LNCaP clone FGC (cell line): ENCODE measurements at places on chromosomes 3 and 15.

DNA sequence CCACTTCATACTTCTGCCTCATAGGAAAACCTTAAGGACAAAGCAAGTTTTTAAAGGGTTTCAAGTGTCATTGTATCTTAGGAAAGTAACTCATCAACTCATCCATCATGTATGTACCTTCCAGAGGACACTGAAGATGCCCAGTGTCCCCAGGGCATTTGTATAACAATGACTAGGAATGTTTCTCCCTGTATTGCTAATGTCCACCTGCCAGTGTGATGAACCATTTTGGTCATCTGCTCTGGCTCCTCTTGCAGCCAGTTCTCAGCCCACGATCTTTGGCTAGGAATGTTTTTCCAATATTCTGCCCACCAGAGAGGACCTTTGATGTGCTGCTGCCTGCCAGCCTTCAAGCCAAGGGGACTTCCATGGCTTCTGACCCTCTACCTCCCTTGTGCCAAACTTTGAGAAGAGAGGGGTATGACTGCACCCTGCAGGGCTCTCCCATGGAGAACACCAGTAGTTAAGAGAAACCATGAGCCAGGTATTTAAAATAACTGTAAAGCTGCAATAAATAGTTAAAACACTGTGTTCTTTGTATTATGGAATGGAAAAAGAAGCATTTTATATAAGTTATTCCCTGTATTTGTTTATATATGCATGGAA, 11.4 kb downstream of the LMOD3 start:
- no peak for DNase-seq

- DNase-seq = no peak
Measured at GRCh38 chr3:143847787-143848631, at the start of gene SLC9A9. SLC9A9 (minus strand) TSS chr3:143848468; CDS start chr3:143848322, 146 bp downstream.

- DNase-seq = no peak
Measured at GRCh38 chr15:90890839-90891238, 6.5 kb downstream of the FES start.

DNA sequence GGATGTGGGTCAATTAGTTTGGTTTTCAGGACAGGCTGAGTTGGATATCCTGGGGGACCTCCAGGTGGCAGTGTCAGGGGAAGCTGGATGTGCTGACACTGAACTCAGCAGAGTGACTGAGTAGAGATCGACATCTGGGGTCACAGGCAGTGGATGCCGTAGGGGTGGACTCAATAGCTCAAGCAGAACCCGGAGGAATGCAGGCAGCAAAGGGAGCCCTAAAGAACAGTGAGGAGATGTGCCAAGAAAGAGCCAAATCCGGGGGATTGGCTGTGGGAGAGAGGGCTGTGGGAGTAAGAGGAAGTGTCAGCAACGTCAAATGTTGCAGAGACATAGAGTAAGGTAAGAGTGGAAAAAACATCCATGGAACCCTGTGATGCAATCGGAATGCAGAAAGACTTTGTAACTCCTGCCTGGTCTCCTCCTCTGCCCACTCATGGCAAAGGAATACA, 11.6 kb downstream of the CCR5AS start:
- DNase-seq = no peak

DNA sequence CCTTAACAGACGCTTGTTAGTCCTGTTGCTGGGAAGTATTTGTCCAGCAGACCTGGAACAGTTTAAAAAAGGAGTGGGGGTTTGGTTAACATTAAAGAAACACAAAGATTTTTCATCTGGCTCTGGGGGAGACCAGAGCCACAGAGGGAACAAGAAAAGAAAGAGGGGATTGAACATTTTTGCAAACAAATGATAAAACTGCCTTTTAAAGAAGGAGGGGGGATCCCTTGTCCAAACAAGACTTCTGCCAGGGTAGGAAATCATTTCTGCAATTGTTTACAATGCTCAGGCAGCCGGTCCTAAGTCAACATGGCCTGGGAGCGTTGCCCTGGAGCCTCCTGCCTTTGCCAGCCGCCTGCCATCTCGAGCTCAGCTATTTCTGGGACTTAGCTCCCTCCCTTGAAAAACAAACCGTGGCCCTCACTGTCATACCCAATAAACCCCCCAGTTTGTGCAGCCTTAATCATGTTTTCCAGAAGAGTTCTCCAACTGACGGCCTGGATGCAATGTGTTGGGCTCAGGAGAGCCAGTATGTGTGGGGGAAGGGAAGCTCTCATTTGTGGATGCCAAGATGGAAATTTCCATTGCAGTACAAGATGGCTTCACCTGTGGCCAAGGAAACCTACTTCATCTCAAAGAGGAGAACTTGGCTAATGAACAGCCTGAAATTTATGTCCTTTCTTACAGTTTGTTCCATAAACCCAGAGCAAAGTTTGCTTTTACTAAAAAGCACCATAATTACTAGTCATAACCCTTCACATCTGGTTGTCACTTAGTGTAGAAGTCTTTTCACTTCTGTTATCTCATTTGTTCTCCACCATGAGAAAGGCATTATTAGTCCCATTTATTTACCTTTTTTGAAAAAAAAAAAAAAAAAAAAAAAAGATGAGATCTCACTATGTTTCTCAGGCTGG, 75.9 kb upstream of the RNU6-1 start:
- peak; percentile 92 for DNase-seq

DNA sequence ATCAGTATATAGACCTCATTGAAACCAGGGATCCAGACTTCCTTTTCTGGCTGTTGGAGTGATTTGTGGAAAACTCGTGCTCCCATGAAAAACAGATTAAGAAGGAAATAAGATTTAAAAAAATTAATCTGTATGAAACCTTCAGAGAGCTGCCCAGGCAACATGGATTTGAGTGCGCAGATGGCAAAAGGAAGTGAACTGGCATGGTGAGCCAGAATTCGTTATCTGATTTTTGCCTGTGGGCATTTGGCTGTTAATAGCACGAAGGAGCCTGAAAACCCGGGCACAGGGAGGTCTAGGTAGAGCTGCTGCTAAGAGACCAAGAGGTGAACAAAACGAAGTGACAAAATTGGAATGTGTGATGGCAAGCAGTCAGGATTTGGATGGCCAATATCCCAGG, 19.1 kb upstream of the SPINK8 start:
- peak; percentile 50 for DNase-seq

DNA sequence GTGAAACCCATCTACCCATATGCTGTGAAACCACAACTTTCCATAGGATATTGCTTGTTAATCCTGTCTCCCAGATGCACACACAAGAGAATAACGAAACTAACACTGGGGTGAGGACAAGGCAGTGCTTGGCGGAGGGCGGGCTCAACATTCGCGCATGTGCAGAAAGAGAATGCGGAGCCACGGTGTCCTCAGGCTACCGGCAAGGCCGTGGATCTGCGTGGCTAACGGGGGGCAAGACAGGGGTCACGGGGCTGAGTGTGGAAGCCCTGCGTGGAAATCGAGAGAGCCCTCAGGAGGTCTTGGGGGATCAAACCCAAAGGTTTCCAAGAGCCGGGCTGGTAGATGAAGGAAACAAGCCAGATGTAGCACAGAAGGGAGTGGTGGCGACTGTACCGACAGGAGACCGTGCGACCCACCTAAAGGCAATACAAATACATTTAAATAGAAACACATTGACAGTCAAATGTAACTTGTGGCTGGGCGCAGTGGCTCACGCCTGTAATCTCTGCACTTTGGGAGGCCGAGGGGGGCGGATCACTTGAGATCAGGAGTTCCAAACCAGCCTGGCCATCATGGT, 48.5 kb upstream of the TRA2B start:
- DNase-seq = no peak

DNA sequence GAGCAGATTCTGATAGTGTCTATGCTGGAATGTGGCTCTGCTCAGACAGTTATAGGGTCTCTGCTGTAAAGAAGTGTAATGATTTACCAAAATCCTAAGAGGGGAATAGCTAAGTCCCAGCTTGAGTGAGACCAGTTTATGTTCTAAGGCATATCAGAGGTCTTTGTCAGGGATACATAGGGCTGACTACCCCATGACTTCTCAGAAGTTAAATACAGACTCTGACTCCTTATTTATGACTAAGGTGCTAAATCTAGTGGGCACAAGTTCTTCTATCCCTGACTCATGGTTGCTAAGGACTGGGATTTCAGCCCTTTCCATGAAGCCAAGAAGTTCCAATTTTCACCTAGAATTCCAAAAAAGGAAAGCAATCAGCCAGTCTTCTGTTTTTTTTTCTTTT, 192.6 kb upstream of the POU1F1 start:
- DNase-seq = no peak

- DNase-seq = no peak
Measured at GRCh38 chr3:175082631-175083030, 223.5 kb downstream of the NAALADL2 start.

GRCh38 chr3:127368186-127369032, 80.6 kb upstream of the PRR20G start:
- no peak for DNase-seq

DNA sequence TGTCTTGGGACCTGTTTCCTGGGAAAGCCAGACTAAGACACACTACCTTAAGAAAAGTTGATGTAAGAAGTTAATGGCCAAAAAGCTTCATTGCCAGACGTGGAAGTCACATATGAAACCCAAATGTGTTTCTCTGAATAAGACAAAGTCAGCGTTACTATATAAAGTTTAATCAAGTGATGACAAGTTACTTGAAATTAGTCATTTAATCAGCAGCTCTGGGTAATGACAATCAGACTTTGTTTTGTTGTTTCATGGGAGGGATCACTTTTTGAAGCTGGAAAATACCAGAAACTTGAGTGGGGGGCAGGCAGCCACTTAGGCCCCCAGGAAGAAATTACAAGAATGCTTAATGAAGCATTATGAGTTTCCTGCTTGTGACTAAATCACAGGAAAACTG, 218.6 kb downstream of the PTPRG start:
- no peak for DNase-seq

DNA sequence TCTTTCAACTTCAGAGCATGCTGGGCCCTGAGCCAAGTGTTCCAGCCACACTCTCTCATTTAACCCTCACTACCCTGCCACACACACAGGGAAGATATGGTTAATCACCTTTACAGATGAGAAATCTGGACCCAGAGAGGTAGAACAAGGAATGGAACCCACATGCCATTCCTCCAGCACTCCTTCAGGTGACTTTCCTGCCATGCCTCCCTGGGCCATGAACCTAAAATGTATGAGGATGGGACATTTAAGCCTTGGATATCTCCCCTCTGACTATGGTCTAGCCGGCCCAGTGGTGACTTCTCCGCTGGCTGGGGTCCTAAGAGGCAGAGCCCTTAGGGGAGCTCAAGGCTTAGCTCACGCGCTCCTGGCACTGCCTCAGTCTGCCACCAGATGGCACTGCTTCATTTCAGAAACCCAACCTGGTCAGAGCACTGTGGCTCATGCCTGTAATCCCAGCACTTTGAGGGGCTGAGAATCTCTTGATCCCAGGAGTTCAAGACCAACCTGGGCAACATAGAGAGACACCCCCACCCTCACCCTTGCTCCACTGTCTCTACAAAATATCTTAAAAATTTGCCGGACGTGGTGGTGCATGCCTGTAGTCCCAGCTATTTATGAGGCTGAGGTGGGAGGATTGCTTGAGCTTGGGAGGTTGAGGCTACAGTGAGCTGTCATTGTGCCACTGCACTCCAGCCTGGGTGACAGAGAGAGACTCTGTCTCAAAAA, 2.2 kb upstream of the DCAF1 start:
- DNase-seq = peak; percentile 32

DNA sequence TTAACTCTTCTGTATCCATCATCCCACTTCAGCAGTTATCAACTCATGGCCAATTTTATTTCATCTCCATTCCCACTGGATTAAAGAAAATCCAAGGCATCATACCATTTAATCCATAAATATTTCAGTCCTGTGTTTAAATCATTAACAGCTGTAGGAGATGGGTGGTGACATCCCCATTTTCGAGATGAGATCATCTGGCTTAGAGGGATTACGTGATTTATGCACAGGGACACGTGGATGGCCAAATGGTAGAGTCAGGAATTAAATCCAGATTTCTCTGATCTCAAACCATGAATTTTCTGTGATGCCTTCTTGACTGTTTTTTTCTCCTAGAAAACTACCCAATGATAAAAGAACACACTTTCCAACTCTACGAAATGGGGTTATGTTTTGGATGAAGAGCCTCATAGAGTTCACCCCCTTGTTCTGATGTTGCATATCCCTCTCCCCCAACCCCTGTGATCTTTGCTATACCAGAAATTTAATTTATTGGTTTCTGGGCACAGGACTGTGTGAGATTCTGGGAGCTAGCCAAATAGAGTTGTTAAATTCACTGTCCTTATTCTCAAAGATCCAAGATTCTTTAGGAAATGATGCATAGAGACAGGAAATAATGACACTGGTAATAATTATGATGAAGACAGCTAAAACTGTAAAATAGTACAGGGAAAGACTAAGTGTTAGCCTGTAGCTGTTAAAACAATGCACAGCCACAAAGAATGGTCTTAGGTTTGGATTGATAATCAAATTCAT, 7.4 kb downstream of the ZNF589 start:
- DNase-seq = no peak

GRCh38 chr3:186219211-186219638, 110.3 kb upstream of the ETV5 start:
- no peak for DNase-seq

DNA sequence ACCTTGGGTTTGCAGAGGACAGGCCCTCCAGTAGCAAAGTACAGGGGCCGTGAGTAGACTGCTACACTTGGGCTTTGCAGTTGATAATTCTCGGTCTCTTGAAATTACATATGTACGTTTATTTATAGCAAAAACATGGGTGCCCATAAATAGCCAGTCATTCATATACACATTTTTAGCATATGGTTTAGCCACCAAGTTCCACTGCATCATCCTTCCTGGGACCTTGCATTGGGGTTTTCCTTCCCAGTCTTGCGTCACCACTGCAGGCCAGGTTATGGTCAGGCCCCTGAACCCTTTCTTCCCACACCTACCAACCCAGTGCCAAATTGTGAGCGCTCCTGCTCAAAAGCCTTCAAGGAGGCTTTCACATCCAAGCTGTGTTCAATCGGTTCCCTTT, 12.7 kb downstream of the KLHL25 start:
- no peak for DNase-seq

DNA sequence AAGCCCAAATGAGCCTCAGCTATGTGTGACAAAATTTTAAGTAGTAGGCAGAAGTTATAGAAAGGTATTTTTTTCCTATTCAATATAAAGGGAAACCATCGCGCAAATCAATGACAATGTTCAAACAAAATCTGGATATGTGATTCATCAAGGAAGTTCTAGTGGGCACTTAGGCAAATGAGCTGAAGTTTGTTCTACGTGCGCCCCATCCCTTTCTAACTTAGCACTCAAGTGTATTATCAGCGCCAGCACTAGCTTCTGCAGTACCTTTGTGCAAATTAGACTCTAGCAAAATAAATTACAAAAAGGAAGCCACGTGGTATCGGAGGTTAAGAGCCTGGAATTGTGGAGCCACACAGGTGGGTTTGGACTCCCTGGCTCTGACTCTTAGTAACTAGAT, 91.1 kb downstream of the TBL1XR1 start:
- DNase-seq = no peak
